ELF-1 (cell line): ENCODE measurements at places on chromosomes 13 and 19.

- DNase-seq, result no peak
These were observed 18.8 kb downstream of the ZC3H4 start for GRCh38 chr19:47094557-47095475.

DNA sequence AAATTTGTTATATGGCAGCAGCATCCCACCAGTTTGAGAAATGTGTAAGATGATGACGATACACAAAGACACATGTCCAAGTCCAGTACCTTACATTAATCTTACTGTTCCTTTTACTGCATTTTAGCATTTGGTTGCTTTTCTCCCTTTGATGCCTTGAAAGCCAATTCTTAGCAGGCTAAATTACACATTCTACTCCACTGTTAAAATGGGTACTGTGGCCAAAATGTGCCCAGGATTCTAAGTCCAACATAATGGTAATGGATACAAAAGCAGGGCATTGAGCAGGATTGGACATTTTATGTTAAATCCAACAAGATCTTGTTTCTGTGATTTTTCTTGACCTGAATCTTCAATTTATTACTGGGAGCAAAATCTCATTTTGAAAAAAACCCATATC, 52.8 kb upstream of the RAP2A start:
- no peak for DNase-seq

DNA sequence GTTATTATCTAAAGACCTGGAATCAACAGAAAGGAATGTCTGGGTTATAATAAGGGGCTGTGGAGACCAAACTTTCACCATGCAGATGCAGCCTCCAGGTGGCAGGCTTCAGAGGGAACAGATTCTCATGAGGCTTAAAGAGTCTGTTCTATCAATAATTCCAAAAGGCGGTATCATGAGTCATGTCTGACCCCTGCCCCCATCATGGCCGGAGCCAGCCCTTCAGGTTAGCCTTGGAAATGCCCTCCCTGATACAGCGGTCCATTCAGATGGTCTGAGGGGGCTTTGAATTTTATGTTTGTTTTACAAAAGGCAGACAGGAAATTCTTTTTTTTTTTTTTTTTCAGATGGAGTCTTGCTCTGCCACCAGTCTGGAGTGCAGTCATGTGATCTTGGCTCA, 21.7 kb upstream of the LAMP1 start:
- DNase-seq, result peak; percentile 65

DNA sequence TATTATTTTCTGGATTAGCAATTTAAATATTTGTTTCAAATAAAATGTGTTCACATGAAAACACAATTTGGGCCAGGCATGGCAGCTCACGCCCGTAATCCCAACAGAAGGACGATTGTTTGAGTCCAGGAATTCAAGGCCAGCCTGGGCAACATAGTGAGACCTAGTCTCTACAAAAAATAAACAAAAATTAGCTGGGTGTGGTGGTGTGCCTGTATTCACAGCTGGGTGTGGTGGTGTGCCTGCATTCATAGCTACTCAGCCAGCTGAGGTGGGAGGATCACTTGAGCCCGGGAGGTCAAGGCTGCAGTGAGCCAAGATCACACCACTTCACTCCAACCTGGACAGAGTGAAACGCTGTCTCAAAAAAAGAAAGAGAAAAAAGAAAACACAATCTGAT, 46.4 kb downstream of the KPNA3 start:
- DNase-seq, result no peak

- DNase-seq, result no peak
These were observed 311.8 kb downstream of the SPRY2 start for GRCh38 chr13:80029170-80029569.

- no peak for DNase-seq
These were observed 6.1 kb downstream of the SACS start for GRCh38 chr13:23427342-23427843.
